ENCODE measurements at places on chromosomes 5 and 9. TPM values are rescaled to one million over a fixed set of nuclear protein-coding genes. Genes with fewer than 3 reads are reported as not detected.

- H3K4me1 ChIP-seq, result peaks cover 13% of the 10 kb centered on the region
- no peak overlapping the region for H3K27ac ChIP-seq
- H3K36me3 ChIP-seq, result peaks cover 9% of the 10 kb centered on the region
- DNase-seq, result peak; percentile 92
- H3K27me3 ChIP-seq, result no peaks in the 10 kb centered on the region
- no peak overlapping the region for H3K4me3 ChIP-seq
Measured at GRCh38 chr5:10366310-10367272, 13.1 kb downstream of the MARCHF6 start.

GRCh38 chr9:92728831-92729734, 35.5 kb downstream of the BICD2 start:
- DNase-seq, result no peak
- no peak overlapping the region for H3K27ac ChIP-seq
- H3K4me3 ChIP-seq, result no peak overlapping the region
- H3K4me1 ChIP-seq, result no peaks in the 10 kb centered on the region
- no peaks in the 10 kb centered on the region for H3K27me3 ChIP-seq
- no peaks in the 10 kb centered on the region for H3K36me3 ChIP-seq

- no peaks in the 10 kb centered on the region for H3K36me3 ChIP-seq
- DNase-seq, result no peak
- H3K4me3 ChIP-seq, result no peak overlapping the region
- no peak overlapping the region for H3K27ac ChIP-seq
- peaks cover 10% of the 10 kb centered on the region for H3K4me1 ChIP-seq
- no peaks in the 10 kb centered on the region for H3K27me3 ChIP-seq
Measured at GRCh38 chr9:72394066-72394465, 29.1 kb upstream of the ZFAND5 start.

DNA sequence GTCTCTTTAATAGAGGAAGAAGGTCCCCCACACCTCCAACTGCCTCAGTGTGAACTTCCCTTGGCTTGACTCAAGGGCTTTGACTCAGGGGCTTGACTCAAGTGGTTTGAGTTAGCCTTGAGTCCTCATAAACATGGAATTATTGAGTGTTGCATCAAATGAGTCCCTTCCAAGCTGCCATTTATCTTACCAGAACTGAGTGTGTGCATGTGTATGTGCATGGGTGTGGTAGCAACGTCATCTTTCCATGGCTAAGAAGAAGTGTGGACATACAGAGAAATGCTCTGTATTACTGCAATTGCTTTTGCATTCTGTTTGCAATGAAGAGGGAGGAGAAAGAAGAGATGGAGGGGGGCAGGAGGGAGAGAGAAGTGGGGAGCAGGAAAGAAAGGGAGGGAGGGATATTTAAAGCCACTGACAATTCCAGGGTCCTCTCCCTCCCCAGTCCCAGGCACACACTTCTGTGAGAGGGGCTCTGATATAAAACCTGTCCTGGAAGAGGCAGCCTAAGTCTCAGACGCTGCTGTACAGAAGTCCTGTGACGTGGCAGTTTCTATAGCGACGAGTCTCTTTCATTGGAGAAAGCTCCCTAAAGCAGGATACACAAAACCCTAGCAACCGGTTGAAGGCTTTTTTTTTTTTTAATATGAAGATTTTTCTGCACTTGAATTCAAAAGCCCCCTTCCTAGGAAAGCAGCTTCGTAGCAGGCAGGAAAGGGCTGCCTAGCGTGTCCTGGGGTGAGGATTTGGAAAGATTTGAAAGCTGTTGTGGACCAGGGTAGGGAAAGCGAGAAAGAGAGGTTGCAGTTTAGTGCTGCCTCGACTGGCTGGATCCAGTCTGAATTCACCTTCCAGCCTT, 93.3 kb upstream of the MAP1B start:
- H3K36me3 ChIP-seq, result no peaks in the 10 kb centered on the region
- H3K4me3 ChIP-seq, result no peak overlapping the region
- no peaks in the 10 kb centered on the region for H3K27me3 ChIP-seq

The MAP1B gene
- total RNA-seq, result 12.8 TPM

The BRINP1 gene
- total RNA-seq, result not detected

DNA sequence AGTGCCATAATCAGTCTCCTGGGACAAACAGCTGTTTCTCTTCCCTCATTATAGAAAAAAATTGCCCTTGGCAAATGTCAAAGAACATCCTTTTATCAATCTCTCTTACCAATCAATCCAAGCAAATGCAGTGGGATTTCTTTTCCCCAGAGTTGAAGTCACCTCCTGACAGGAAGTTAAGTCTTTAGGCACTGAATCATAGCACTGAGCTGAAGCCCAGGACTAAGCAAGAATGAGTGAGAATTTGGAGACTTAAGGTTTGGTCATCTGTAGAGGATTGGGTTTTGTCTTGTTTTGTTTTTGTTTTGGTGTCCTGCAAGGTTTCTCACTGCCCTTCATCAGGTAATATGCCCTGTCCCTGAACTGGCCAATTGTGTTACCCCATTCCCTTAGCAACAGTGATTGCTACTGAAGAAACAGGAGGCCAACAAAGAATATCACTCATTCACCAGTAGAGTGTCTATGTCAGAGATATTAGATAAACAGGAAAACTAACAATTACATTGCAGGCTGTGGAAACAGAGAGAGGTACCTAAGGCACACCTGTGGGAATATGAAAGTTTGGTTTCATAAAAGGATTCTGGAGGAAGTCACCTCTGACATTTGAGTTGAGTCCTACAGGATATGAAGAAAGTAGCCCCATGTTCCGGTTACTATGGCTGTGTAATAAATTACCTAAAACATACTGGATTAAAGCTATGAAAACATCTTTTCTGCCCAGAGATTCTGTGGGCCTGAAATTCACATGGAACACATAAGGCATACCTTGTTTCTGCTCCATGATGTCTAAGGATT, 4.5 kb upstream of the FXN start:
- H3K36me3 ChIP-seq, result no peaks in the 10 kb centered on the region
- no peaks in the 10 kb centered on the region for H3K27me3 ChIP-seq
- H3K4me1 ChIP-seq, result no peaks in the 10 kb centered on the region
- H3K27ac ChIP-seq, result no peak overlapping the region

DNA sequence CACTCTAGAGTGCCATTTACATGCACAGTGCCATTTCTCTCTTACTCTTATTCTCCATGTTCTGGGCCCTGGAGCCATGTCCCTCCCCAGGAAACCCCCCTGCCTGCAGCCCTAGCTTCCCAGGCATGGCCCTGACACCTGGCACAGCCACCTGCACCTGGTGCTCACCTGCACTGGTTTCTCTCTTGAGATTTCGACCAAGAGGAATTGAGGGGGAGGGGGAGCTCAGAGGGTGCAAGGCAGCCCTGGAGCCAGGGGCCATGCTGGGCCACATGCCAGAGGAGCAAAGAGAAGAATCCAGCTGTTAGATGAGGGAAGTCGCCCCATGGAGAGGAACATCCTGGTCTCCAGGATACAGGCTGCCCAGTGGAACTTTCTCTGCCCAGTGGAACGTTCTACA, 65.0 kb upstream of the RAPGEF1 start:
- H3K4me1 ChIP-seq, result no peaks in the 10 kb centered on the region
- DNase-seq, result no peak

GRCh38 chr5:109922381-109922995, 232.8 kb downstream of the MAN2A1 start:
- DNase-seq, result no peak
- no peaks in the 10 kb centered on the region for H3K4me1 ChIP-seq
- H3K27ac ChIP-seq, result no peak overlapping the region
- no peak overlapping the region for H3K4me3 ChIP-seq
- no peaks in the 10 kb centered on the region for H3K27me3 ChIP-seq

GRCh38 chr9:36045610-36046009, 8.9 kb downstream of the RECK start:
- H3K4me1 ChIP-seq, result peaks cover 6% of the 10 kb centered on the region
- no peak overlapping the region for H3K4me3 ChIP-seq
- no peak overlapping the region for H3K27ac ChIP-seq
- DNase-seq, result no peak
- H3K36me3 ChIP-seq, result no peaks in the 10 kb centered on the region

- no peaks in the 10 kb centered on the region for H3K27me3 ChIP-seq
- H3K4me1 ChIP-seq, result no peaks in the 10 kb centered on the region
- H3K36me3 ChIP-seq, result no peaks in the 10 kb centered on the region
- H3K27ac ChIP-seq, result no peak overlapping the region
- DNase-seq, result no peak
- H3K4me3 ChIP-seq, result no peak overlapping the region
Measured at GRCh38 chr5:171427318-171428167, 8.1 kb downstream of the FGF18 start.

The SH3RF2 gene
- 6.2 TPM for total RNA-seq

- peak overlapping the region; percentile 25 for H3K27ac ChIP-seq
- H3K4me3 ChIP-seq, result peak overlapping the region; percentile 87
- H3K4me1 ChIP-seq, result peaks cover 5% of the 10 kb centered on the region
- H3K36me3 ChIP-seq, result no peaks in the 10 kb centered on the region
Measured at GRCh38 chr9:128771094-128771721, 519 bp downstream of the ZER1 start.

- no peaks in the 10 kb centered on the region for H3K36me3 ChIP-seq
- no peak overlapping the region for H3K4me3 ChIP-seq
- H3K4me1 ChIP-seq, result peaks cover 69% of the 10 kb centered on the region
- DNase-seq, result no peak
Measured at GRCh38 chr5:107385708-107386107, 285.0 kb downstream of the EFNA5 start.

DNA sequence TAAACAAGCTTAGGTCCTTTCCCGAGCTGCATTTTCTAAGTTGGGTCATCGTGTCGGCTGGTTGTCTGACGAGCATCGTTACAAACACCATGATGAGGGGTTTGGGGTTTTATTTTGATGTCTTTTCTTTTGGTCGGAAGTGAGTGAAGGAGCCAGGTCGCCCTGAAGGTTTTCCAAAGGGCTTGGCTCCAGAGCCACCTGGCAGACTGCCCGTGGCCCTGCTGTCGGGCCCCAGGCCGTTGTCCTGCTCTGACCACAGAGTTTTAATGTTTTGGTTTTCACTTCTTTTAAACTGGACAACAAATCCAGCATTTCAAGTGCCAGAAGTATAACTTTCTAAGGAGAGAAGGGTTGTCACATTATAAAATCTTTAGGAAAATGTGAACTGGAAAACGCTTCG, 42.3 kb downstream of the TENT4A start:
- no peak overlapping the region for H3K4me3 ChIP-seq
- no peak for DNase-seq
- H3K27ac ChIP-seq, result no peak overlapping the region
- H3K36me3 ChIP-seq, result peaks cover 71% of the 10 kb centered on the region
- no peaks in the 10 kb centered on the region for H3K27me3 ChIP-seq
- H3K4me1 ChIP-seq, result no peaks in the 10 kb centered on the region

GRCh38 chr5:56316299-56316994, 83.3 kb upstream of the ANKRD55 start:
- no peak for DNase-seq
- no peaks in the 10 kb centered on the region for H3K27me3 ChIP-seq
- no peaks in the 10 kb centered on the region for H3K4me1 ChIP-seq

DNA sequence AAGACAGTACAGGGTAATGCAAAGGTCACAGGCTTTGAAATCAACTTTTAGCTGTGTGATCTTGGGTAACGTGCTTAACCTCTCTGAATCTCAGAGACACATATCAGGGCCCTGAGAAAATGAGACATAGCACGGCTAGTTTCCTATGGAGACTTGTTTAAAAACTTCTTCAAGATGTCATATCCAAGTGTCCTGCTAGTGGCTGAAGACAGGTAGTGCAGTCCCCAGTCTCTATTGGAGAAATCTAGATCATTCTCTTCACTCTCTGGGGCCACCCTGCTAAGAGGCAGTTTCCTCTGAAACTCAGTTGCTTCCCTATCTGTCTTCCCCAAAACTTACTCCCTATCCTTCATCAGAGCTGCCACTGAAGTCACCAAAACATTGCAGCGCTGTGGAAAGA, 30.3 kb upstream of the GRXCR2 start:
- no peaks in the 10 kb centered on the region for H3K27me3 ChIP-seq
- H3K27ac ChIP-seq, result no peak overlapping the region
- no peak for DNase-seq
- no peak overlapping the region for H3K4me3 ChIP-seq
- H3K36me3 ChIP-seq, result no peaks in the 10 kb centered on the region

- peak overlapping the region; percentile 25 for H3K27ac ChIP-seq
- H3K36me3 ChIP-seq, result no peaks in the 10 kb centered on the region
- peak; percentile 91 for DNase-seq
- H3K4me3 ChIP-seq, result peak overlapping the region; percentile 67
Measured at GRCh38 chr5:99032234-99033013, 103.6 kb upstream of the CHD1 start.

The OBP2B gene
- not detected for total RNA-seq

The IRX1 gene
- total RNA-seq, result not detected

DNA sequence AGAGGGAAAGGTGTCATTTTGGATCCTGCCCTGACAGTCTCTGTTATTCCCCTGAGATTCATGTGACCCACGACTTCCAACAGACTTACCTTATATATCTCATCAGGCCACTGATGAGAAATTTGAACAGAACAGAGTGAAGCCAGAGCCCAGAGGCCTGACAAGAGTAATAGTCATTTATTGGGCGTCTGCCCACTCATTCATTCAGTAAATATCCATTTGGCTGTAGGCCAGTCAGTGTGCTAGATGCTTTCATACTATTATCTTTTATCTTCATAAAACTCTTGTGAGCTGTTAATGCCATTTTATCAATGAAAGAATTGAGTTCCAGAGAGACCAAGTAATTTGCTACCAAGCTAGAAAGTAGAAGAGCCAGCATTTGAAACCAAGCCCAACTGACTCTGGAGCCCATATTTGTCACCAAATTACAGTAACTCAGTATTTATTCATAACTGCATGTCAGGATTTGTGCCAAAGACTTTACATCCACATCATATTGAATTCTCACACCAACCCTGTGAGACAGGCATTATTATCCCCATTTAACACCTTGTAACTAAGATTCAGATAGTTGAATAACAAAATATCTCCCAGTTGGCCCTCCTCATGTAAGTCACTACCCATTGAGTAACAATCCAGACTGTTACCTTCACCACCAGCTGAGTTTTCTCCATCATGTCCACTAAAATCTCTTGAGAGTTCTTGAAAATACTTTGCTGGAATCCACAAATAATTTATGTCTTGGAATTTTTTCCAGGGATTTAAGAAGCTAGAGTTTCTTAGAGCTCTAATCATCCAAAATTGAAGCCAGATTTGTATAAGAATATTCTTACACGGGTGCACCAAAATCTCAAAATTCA, 2.5 kb downstream of the PTPDC1 start:
- H3K4me1 ChIP-seq, result peaks cover 16% of the 10 kb centered on the region
- H3K36me3 ChIP-seq, result no peaks in the 10 kb centered on the region
- H3K27me3 ChIP-seq, result no peaks in the 10 kb centered on the region
- DNase-seq, result peak; percentile 91
- H3K27ac ChIP-seq, result 0 out of 2 replicates have a peak overlapping the region, but pooled peaks have one; percentile 27

The SEMA6A gene
- total RNA-seq, result not detected

GRCh38 chr5:52523701-52524100, 264.0 kb upstream of the ITGA1 start:
- H3K27me3 ChIP-seq, result peaks cover 26% of the 10 kb centered on the region
- no peak overlapping the region for H3K4me3 ChIP-seq
- no peaks in the 10 kb centered on the region for H3K36me3 ChIP-seq
- H3K27ac ChIP-seq, result no peak overlapping the region

DNA sequence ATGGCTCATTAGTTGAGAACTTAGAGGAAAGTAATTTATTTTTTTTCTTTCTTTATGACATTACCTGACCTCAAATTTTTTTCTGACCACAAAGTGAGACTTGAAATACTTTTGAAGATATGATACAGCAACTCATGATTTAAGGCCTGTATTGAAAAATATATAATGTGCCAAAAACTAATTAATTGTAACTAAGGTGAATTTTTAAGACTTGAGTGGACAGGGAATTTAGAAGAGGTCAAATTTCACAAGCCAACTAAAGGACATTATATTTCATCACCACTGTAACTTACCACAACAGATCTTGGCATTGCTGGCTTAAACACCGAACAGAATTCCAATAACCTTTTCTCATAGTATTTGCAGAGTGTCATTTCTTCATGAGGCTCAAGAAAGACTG, 1.8 kb downstream of the CCNH start:
- no peak overlapping the region for H3K27ac ChIP-seq

The VPS13A gene
- total RNA-seq, result 17.5 TPM
